ENCODE measurements at places on chromosomes 2 and 18. TPM values are rescaled to one million over a fixed set of nuclear protein-coding genes. Genes with fewer than 3 reads are reported as not detected.

The BOLL gene
- not detected for total RNA-seq

The VWC2L gene
- total RNA-seq: not detected

The HOXD10 gene
- not detected for total RNA-seq

The MPP4 gene
- total RNA-seq: 0.13 TPM

The GTF2A1L gene
- total RNA-seq: 0.61 TPM

DNA sequence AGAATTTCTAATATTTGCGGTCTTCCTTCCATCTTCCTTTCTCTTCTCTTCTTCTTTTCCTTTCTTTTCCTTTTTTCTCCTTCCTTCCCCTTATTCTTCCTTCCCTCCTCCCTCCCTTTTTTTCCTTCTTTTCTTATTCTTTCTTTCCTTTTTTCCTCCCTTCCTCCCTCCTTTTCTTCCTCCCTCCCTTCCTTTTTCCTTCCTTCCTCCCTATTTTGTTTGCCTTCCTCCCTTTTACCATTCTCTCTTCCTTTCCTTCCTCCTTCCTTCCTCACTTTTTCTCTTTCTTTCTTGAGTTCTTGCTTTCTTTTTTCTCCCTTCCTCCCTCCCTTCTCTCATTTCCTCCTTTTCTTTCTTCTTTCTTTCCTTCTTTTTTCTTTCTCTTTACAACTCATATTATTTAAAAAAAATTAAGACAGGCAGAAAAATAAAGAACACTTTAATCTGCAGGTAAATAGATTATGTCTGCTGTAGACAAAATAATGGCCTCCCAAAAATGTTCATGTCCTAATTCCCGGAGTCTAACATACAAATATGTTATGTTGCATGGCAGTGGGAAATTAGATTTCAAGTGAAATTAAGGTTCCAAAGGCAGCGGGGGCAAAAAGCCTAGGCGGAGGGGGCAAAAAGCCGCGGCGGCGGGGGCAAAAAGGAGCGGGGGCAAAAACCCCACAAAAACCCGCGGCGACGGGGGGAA lies 152.4 kb downstream of the ANKRD30BL start:
- no peak for DNase-seq

DNA sequence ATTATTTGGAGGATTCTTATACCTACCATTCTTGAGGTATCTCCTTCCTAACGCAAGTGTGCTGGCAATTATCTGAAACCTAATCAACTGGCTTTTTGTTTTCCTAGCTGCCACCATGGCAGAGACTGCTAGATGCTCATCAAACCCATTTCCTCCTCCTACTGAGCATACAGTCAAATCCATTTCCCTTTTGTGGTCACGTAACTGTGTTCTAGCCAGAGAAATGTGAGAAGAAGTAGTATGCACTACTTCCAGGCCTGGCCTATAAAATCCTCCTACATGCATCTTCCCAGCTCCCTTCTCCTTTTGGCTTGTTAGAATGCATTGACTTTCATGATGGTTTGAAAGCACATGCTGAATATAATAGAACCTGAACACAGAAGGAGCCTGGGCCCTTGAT lies 494.1 kb upstream of the MEIS1 start:
- no peak for DNase-seq

DNA sequence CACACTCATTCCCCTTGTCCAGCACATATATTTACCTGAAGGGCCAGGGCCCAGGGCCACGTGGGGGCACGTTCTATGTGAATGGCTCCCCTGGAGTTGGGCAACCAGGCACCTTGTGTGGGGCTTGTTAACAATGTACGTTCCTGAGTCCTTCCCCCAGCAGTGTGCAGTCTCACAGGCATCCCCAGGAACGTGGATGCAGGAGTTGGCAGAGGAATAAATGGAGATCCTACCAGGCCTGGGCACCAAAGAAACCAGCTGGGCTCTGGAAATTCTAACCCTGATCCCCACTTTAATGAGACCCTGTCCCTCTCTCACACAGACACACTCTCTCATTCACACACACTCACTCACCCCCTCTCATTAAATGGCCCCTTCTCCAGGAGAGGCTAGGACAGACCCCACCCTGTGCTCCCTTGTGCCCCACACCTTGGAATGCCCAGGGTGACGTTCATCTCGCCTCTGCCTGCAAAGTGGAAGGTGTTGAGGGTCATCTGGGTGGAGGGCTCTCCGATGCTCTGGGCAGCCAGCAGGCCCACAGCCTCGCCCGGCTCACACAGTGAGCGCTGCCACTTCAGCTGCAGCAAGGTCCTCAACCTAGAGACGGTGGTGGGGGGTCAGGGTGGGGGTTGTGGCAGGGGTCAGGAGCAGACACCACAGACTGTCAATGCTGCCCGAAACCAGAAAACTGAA lies 65.6 kb downstream of the POLR1A start:
- no peak for DNase-seq

DNA sequence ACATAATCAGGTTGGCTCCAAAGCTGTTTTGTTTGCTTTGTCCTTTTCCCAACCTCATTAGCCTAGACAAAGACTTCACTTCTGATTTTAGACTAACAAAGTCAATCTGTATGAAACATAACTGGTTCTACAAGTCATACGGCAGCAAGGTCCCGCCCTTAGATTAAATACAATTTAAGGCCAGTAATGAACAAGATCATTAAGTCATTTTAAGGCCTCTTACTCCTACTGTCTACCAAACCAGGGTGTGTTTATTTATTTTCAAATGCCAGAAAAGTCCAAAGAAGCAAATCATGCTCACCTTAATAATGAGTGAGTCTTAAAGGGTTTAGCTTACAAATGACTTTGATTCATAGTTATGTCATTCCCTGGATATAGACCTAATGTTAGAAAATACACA lies 148.4 kb upstream of the ACVR2A start:
- no peak for DNase-seq

Data from upper lobe of left lung (tissue), 6 donors.